ENCODE measurements at places on chromosomes 16 and 17.

DNA sequence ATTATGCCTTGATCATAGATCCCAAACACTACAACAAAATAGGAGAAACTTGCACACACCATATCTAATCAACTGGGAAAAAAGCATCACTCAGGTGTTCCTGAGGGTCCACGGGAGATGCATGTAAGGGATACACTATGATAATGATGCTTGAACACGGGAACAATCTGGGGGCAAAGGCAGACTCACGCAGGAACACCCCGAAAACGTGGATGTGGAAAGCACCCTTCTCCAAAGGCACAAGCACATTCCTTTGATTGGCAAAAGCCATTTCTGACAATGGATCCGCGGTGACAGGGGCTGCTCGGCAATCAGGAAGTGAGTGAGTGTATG, 1.3 kb downstream of the ZNF652 start:
- no peak for DNase-seq

- no peak for DNase-seq
These were observed 11.1 kb downstream of the GRB2 start for GRCh38 chr17:75394332-75394918.

GRCh38 chr17:32503251-32504165, 16.7 kb downstream of the CDK5R1 start:
- no peak for DNase-seq

DNA sequence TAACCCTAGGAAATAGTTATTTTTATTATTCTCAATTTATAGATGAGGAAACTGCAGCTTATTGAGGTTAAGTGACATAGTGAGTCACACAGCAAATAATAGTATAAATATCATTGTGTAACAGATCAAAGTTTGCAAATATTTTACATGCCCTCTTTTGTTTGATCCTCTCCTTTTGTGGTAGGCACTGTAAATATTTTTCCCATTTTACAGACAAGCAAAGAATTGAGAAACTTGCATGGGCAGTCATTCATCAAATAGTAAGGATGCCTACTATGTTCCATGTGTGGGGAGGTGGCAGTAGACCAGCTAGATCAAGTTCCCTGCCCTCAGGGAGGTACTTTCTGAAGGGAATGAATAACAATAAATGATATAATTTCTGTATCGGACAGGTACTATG, 173.0 kb downstream of the PHKB start:
- no peak for DNase-seq

DNA sequence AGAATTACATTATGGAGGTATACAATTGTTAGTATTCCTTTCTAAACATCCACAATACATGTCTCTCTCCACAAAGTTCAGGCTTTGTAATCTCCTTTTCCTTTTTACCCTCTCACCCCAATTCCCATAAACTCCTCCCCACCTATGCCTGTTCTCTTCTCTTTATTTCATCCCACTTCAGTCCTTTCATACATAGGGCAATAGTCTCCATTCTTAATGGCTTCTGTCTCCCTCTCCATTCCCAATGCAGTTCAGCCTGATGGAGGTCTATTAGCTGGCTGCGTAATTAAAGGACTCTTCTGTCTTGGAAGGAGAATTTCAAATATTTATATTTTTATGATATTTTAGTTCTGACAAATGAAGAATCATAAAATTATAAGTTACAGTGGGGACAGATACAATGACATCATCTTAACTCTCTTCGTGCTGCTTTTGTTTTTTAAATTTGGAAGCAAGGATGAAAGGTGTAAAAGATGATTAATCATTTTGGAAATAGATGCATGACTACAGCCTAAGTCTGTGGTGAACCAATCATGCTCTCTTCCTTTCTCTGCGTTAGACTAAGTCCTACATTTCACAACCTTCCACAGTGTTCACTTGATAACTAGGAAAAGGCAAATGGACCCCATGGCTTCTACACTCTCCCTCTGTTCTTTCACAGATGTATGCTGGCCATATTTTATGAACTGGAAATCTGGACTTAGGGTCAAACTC, 11.2 kb upstream of the FAM20A start:
- no peak for DNase-seq

DNA sequence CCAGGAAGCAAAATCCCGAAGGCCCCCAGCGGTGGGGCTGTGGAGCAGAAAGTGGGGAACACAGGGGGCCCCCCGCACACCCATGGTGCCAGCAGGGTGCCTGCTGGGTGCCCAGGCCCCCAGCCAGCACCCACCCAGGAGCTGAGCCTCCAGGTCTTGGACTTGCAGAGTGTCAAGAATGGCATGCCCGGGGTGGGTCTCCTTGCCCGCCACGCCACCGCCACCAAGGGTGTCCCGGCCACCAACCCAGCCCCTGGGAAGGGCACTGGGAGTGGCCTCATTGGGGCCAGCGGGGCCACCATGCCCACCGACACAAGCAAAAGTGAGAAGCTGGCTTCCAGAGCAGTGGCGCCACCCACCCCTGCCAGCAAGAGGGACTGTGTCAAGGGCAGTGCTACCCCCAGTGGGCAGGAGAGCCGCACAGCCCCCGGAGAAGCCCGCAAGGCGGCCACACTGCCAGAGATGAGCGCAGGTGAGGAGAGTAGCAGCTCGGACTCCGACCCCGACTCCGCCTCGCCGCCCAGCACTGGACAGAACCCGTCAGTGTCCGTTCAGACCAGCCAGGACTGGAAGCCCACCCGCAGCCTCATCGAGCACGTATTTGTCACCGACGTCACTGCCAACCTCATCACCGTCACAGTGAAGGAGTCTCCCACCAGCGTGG, 6.5 kb downstream of the CBX2 start:
- DNase-seq: no peak

- no peak for DNase-seq
These were observed 11.8 kb downstream of the ADGRG1 start for GRCh38 chr16:57640185-57640584.

DNA sequence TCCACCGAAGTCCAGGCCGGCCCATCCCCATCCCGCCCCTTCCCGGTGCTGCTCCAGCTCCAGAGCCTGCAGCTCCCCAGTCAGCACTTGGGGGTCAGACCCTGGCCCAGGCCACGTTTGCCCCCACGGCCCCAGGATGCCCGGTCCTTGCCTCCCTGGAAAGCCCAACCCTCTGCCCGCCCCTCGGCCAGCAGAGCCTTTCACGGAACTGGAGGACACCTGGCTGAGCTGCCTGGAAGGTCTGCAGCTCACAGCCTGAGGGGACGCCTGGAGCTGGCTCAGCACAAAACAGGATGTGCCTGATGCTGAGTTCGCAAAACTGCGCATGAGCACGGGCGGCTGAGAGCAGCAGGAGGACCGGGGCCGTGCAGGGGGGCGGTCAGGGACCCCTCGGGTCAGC, 29.7 kb upstream of the SSTR5 start:
- no peak for DNase-seq

DNA sequence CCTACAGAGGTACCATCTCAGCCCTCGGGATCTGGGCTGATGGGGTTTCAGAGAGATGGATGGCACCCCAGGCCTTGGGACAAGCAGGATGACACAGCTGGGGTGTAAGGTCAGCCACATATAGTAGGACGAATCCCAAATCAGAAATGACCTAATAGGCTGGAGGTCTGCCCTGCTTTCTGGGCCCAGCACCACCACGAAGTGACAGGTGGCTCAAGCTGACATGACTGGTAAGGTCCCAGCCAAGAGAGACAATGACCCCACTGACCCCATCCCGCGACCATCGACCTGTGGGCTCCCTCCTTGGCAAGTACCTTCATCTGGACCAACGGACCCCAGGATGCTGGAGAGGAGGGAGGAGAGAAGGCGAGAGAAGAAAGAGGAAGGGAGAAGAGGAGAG, 15.6 kb downstream of the CAMKK1 start:
- DNase-seq: no peak

- DNase-seq: no peak
These were observed at the start of gene MT1M for GRCh38 chr16:56632156-56632847. Gene MT1M, plus strand, starts transcription at chr16:56632659. Its CDS starts 73 bp downstream, at chr16:56632732.

GRCh38 chr16:71721066-71721740, 3.3 kb downstream of the PHLPP2 start:
- no peak for DNase-seq

DNA sequence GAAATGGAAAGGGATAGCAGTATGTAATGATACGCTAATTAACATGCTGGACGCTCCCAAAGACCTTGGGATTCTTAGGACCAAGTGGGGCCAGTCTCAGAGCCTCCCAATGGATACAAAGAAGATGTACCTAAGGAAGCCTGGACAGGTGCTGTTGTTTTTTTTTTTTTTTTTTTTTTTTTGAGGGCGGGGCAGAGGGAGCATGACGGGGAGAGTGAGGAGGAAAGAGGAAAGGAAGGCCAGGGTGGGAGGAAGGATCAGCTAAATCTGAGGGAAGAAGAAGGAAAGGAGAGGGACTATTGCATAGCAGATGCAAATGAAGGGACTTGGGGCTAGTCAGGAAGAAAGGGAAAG, 2.5 kb downstream of the VAMP2 start:
- no peak for DNase-seq

GRCh38 chr16:48318630-48319029, 66.6 kb downstream of the SIAH1 start:
- DNase-seq: no peak

DNA sequence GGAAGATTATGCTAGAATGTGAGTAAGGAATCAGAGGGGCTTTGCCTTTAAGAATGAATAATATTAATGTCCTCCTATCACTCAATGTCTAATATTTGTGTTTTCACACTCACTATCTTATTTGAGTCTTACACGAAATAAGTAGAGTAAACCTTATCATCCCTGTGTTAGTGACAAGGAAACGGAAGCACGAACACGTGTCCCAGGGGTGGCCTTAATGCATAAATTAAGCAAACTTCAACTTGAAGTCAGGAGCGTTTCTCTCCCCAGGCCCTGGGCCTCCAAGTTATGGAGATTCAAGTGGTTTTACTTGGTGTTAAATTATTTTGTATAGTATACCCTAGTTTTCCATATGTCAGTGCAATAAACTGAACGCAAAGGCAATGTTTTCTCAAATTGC, 96.0 kb downstream of the WDR59 start:
- DNase-seq: no peak

GRCh38 chr17:46191322-46192188, 1.7 kb downstream of the KANSL1 start:
- no peak for DNase-seq

DNA sequence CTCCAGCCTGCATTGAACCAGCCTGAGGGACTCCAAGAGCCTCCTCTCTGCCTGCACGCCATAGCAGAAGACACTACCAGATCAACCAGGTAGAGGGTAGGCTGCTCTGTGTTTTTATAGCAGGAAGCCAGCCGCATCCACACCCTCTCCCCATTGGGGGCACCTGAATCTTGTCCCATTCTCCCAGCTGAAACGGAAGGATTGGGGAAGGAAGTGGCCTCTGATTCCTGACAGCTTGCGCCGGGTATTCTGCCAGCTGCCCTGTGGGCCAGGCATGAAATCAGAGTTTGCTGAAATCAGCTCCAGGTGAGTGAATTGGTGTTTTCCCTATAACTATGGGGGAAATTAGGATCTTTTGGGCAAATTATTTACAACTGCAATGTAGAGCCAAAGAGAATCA, at the start of gene ZP2:
TSS of gene ZP2 (minus strand) at position 89 of the 400 bp plus-strand sequence. CDS start at position 62, 27 bp downstream.
- no peak for DNase-seq

DNA sequence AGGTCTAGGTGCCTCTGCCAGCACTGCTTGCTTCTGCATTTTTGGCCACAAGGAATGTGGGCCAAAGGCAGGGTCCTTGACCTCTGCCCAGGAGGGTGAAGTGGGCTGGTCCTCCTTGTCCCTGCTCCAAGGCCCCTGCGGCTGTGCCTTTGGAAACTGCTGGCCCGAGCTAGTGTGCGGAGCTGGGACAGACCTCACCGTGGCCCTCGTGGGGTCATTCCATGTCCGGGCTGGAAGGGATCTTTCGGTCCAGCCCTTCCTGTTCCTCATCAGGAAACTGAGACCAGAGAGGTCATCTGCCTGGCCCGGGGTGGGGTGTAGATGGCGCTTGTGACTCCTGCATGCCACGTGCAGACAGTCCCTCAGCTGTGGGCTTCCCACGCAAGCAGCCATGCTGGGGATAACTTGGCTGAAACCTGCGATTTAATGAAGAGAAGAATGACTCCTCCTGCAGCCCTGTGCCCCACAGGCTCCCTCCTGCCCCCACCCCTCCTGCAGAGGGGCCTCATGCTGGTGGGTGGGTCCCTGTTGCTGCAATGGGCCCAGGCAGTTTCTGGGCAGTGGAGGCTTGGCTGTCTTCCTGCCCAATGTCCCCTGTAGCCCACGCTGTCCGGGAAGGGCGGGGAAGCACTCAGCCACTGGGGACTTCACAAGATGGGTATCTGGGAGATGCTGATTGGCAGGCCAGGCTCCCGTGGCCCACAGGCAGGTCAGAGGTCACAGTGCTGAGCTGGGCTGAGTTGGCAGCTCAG, 245.2 kb downstream of the SEC14L1 start:
- no peak for DNase-seq

DNA sequence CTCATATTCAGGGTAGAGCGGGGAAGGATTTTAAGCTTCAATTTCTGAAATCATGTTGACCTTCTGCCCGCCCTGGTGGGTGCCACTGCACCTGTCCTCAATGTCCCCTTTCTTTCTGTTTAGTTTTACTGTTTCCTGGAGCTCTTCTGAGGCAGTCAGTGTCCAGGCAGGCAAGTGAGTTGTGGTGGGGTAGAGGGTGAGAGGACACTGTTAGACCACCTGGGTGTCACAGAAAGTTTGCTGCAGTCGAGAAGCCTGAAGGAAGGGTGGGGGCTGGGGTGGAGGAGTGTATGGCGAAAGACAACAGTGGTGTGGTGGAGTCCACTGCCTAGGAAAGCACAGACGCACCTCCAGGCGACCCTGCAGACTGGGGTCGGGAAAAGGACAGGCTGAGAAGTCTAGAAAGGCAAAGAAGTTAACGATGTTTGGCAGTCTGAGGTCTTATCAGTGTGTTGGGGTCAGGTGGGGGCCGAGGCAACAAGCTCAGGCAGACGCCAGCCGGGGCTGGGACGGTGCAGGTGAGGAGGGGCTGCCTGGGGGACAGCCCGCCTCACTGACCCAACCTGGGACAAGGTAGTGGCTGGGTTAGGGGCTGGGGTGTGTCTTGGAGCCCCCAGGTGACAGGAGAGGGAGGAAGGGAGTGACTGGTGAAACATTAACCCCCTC, 23.3 kb upstream of the HOXB13 start:
- DNase-seq: no peak

GRCh38 chr17:67413388-67413787, 36.3 kb downstream of the PITPNC1 start:
- no peak for DNase-seq

- DNase-seq: no peak
These were observed 18.4 kb upstream of the STAC2 start for GRCh38 chr17:39244016-39244599.

GRCh38 chr17:73478768-73479424, 165.3 kb downstream of the SDK2 start:
- DNase-seq: no peak

GRCh38 chr17:65947831-65948230, 244.1 kb downstream of the CEP112 start:
- no peak for DNase-seq

DNA sequence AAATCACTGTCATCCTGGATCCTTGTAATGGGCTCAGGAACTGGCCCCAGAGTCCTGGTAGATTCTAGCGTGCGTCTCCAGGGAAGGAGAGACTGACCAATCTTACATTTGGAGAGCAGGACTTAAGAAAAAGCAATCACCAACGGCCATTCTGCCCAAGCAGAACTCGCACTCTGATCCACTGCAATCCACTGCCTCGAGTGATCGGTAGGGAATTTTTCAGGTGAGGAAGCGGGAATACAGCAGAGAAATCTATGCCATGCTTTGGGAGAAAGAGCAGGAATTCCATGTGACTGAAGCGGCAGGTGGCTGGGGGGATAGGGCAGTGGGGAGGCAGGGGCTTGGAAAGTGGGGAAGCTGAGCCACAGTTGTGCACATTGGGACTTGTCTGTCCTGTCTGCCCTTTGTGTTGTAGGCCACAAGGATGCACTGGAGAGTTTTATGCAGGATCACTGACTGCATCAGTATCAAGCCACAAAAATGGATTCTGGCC, 143.9 kb upstream of the HS3ST2 start:
- no peak for DNase-seq

- no peak for DNase-seq
These were observed 26.6 kb downstream of the JPH3 start for GRCh38 chr16:87628940-87629339.
